RWPE1 (cell line): ENCODE measurements at places on chromosomes 3 and 15.
A peak's percentile ranks its signal among the peaks of the same experiment; 100 is the strongest.

GRCh38 chr3:156675830-156676767 lies 1.7 kb downstream of the TIPARP start:
- DNase-seq: peak; percentile 77

- DNase-seq: no peak
Observed at GRCh38 chr3:143433787-143434378, 314.3 kb downstream of the CHST2 start.

DNA sequence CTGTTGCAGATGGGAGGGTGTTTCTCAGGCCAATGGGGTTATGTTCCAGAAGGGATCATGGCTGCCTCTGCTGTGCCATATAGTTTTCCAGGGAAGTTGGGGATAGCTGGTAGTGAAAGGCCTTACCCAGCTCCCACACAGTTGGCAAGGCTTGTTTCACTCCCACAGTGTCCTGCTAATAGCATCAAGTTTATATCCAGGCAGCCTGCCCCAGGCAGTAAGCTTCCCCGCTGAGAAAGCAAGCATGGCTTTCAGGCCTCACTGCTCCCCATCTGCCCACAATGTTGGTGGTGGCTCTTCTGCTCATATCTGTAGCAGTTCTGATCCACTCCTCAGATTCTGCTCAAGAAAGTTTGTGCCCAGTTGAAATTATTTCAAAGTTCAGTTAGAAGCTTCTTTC lies 50.9 kb upstream of the DCBLD2 start:
- DNase-seq: no peak

GRCh38 chr3:4982773-4983738 lies 3.8 kb downstream of the BHLHE40 start:
- DNase-seq: no peak

- no peak for DNase-seq
Observed at GRCh38 chr3:119417771-119418512, 45.5 kb downstream of the TMEM39A start.

GRCh38 chr3:48762816-48763215 lies 45.8 kb upstream of the IP6K2 start:
- no peak for DNase-seq
